ENCODE measurements at places on chromosomes 12 and 14.
A peak's percentile ranks its signal among the peaks of the same experiment; 100 is the strongest.

DNA sequence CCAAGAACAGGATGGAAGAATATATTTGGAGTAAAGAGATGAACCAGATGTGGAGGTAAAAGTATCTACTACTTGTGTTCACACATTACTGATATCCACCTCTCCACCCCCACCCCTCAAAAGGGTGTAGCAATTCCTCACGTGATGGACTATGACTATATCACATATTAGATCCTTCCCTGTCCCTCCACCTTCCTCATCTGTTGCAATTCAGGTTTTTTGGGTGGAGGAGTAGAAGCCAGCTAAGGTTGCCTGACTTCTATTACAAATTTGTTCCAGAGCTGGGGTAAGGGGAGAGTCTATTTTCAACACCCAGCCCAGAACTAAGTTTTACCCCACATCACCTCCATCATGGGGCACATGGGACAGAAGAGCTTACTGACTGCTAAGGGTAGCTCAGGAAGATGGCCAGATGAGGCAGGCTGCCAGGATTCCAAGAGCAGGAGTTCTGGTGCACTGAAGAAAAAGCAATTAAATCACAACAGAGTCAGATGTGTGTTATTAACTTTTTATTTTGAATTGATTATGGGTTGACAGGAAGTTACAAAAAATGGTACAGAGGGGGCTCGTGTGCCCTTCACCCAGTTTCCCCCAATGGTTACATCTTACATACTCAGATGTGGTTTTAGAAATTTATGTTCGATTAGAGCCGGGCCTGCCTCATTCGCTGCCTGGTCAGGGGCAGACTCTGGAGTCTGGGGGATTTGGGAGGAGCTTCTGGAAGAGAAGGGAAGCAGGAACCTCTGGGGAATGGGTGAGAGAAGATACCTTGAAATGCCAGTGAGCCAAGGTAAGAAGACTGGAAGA is 2.1 kb downstream of the RNASE13 start:
- DNase-seq: no peak

DNA sequence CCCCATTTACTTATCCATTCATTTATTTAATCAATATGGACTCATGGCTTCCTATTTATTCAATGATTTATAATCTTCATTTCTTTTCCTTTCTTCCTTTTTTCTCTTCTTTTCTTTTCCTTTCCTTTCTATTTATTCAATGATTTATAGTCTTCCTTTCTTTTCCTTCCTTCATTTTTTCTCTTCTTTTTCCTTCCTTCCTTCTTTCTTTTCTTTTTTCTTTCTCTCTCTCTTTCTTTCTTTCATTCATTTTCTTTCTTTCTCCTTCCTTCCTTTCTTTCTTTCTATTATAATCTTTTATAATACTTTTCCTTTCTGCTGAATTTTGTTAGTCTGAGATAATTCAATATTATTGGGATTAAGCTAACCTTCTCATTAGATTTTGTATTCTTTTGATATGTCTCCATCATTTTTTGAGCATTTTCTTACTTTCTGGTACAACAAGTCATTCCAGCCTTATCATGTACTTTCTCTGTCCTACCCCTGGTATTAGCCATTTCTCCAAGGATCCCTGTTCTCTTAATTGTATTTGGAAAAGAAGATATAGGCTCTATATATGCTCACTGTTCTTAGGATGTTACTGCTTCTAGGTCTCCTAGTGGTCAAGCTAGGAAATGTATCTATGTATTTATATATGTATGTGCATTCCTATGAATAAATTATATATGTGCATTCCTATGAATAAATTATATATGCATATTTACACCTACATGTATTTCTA is 12.1 kb downstream of the LACRT start:
- no peak for DNase-seq

GRCh38 chr14:35201066-35201465 is 78.7 kb downstream of the PRORP start:
- DNase-seq: peak; percentile 64

GRCh38 chr14:34700622-34701130 is 13.7 kb downstream of the CFL2 start:
- DNase-seq: no peak

DNA sequence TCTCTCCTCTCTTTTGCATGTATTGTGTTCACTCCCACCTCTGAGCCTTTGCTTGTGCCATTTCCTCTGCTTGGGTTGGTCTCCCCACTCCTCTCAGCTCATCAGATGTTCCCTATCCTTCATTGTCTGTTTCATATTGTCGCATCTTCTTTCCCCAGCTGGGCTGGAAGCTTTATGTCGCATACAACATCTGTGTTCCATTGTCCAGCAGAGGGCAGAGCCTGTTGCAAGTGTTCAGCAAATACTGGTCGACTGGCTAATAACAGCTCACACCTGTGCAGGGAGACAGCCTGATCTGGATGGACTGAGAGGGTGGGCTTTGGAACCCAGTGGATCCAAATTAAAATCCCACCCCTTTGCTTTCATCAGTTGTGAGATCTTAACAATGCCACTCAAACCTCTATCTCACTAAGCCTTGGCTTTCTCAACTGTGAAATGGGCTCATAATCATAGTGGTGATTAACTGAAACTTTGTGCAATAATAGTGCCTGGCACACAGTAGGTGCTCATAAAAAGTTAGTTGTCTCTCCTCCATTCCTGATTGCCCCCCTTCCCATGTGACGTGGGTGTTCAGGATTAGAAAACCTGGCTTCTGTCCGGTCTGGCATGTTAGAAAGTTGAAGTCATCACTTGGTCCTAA is 75.8 kb downstream of the RIN3 start:
- DNase-seq: no peak

GRCh38 chr12:92462049-92462448 is 240.7 kb upstream of the PLEKHG7 start:
- no peak for DNase-seq

Measured in NCI-H2029 (cell line).